Central memory CD4-positive, alpha-beta T cell (primary cell): ENCODE measurements at places on chromosomes 11 and 22.

GRCh38 chr22:48803171-48803947 is 1024.3 kb downstream of the BRD1 start:
- no peak for DNase-seq

DNA sequence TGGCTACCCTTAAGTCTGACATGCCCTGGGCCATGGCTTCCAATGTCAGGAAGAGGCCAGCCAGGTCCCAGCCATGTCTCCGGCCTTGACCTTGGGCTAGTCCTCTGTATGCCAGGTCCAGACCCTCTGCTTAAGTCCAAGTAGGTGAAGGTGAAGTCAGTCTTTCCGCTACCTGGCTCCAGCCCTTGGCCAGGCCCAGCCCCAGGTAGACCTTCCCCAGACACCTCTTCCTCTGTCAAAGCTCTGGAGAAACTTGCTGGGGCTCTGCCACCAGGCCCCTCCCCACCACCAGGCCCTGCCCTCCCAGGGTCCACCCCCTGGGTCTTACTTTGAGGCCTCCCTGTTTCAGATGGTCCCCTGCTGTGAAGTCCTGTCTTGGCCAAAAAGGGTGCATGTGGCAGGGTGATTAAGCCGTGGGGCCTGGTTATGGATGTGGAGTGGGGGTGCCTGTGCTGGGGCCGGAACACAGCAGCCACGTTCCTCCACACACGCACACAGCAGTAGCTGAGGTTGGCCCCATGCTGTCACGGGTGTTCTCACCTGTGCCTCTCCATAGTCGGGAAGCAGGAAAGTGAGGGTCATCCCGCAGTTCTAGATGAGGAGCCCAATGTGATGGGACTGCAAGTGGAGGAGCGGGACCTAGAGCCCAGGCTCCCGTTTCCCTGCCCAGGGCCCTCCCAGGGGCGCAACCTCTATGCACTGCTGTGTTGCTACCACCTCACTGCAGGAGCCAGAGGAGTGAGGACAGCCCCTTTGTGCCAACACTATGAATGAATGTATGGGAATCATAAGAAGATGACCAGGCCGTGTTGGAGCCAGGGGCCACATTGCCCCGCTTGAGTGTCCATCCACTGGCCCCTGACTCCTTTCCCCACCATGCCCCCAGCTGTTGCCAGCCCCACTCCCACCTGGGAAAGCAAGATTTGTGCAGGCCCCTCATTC is 72.2 kb downstream of the LINC01488 start:
- no peak for DNase-seq

DNA sequence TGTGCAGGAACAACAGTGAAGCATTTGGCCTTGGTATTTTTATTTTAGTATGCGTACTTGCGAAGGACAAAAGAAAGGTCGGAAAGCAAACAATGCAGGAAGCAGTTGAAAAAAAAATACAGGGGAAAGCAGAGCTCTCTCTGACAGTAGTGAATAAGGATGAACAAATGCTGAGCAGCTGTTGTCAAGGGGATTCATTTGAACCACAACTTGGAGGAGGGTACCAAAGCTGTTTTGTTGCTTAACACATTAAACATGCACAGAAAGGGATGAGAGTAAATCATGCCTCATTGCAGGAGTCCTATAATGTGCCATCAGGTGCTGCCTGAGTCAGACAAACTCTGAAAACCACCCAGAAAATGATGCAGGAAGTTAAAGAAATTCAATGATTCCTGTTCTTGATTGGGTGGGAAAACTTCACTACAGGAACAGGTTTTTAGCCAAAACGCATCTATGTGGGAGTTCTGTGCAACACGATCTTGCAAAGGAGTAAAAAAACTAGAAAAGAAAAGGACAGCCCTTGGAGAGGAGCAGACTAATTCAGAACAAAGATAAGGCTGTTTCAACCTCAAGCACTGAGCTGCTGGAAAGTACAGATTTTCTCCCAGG is 2113.5 kb downstream of the LRRC4C start:
- no peak for DNase-seq

- no peak for DNase-seq
Measured at GRCh38 chr11:134250246-134250645, 2.9 kb downstream of the THYN1 start.

GRCh38 chr11:61880454-61880853 is 10.9 kb downstream of the FADS3 start:
- DNase-seq = no peak

DNA sequence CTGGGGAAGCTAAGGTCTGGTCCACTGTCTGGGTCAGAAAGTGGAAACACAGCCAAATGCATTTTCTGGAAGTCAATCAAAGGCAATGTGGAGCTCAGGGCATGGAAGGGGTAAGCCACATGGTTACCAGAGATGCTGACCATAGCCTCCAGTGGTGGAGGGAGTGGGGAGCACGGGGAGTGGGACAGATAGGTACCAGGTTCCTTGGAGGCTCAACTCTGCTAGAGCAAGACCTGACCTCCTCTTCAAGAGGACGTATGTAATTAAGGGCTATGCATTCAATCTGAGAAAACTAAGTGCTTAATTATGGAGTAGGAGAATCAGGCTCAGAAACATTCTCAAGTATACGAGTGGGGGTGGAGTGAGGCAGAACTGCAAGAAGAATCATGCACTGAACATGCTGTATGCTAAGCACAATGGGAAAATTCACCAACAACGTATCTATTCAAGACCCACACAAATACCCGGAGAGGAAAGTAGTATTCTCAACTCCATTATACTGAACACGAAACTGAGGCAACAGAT is 65.2 kb upstream of the PHOX2A start:
- DNase-seq = no peak

DNA sequence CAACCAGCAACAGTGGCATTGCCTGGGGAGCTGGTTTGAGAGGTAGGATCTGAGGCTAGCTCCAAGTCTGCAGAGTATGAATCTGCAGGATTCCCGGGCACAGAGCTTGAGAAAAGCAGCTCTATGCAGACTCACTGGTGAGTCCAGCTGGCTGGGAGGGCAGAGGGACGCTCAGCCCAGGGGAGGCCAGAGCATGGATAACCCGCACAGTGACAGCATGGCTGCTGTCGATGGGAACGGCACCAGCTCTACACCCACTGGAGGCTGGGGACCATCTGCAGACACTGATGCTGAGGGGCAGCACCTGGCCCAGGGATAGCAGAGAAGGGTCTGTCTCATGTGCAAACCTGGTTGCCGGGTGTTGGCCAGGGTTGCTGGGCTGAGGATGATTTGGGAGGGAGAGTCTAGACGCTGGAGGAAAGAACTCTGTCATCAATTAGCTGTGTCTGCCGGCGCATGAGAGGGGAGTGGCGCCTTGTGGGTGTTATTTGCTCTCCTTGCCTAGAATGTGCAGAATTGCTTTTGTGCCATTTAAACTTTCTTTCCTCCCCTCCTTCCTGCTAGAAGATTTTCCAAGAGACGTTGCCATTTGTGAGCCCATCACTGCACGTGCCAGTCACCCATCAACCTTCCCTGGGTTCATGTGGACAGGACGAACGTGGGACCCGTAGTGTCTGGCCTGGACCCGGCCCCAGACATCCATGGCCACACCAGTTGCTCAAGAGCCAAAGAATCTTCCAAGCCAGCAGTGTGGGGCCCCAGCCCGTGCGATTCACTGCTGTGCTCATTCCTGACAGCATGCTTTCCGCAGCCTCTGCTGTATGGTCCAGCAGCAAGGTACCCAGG is 19.1 kb upstream of the LINC01488 start:
- no peak for DNase-seq

DNA sequence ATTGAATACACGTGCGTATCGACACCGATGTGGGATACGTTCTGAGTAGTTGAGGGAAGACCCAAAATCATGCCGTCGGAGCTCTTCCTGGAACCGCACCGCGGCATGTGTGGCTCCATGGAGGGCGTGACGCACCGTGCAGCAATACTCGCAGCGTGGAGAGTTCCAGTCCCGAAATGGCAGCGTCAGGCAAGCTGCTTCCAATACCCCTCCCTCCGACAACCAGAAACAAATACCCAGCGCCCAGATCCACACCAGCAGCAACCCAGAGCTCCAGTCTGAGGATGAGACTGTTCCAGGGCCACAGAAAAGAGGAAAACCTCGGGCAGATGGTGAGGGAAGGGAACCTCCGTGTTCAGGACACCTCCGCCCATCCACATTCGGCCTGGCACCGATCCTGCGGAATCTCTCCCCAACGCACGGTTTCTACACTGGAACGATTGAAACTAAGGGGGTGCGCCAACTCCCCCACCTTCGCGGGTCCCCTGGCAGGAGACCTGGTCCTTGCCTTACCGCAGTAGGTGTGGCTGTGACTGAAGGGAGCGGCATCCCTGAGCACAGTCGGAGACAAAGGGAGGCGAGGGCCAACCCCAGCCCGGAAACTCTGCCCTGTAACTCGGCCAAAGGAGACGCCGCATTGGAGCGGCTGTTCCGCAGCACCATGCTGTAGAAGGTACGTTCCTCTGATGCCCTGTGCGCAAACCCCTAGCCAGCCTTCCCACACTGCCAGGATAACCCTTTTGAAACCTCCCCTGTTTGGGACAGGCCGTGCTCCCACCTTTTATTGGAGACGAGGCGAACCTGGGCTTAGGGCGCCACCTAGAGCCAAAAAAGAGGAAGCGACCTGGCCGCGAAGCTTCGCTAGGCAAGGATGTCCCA is 28.2 kb downstream of the DBX1 start:
- no peak for DNase-seq

DNA sequence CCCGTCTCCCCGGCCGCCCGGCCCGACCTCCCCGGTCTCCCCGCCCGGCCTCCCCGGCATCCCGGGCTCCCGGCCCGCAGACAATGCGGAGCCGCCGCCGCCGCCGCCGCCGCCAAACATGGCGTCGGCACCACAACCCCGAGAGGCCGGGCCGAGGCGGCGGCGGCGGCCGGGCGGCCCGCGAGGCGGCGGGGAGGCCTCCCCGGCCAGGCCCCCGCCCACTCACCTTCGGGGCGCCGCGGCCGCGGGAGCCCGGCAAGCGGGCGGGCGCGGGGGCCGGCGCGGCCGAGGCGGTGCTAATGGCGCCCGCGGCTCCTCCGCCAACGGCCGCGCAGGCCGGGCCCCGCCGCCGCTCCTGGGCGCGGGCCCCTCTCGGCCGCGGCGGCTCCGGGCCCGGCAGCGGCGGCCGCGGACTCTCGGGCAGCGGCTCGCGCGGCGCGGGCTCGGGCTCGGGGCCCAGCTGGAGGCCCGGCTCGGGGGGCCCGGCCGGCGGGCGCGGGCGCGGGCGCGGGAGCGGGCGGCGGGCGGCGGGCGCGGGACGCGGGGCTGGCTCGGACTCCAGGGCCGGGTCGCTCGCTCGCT is 311 bp downstream of the BRD1 start:
- no peak for DNase-seq

GRCh38 chr11:87366346-87366745 is 328.6 kb downstream of the TMEM135 start:
- DNase-seq = no peak

DNA sequence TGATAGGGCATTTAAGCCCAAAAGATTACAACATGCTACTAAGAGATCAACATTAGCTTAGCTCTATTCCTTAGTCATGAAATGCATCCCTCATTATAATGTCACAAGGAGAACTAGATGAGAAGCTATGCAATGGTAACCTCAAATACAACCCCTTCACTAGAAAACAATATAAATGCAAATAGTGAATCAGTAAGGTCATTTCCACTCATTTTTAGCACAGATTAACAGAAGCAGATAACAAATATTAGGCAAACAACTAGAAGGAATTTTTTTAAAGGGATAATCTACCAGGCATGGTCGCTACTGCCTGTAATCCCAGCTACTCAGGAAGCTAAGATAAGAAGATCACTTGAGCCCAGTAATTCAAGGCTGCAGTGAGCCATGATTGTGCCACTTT is 28.2 kb downstream of the SIK3 start:
- no peak for DNase-seq
